ENCODE measurements at places on chromosomes 3 and 15.
A peak's percentile ranks its signal among the peaks of the same experiment; 100 is the strongest.

DNA sequence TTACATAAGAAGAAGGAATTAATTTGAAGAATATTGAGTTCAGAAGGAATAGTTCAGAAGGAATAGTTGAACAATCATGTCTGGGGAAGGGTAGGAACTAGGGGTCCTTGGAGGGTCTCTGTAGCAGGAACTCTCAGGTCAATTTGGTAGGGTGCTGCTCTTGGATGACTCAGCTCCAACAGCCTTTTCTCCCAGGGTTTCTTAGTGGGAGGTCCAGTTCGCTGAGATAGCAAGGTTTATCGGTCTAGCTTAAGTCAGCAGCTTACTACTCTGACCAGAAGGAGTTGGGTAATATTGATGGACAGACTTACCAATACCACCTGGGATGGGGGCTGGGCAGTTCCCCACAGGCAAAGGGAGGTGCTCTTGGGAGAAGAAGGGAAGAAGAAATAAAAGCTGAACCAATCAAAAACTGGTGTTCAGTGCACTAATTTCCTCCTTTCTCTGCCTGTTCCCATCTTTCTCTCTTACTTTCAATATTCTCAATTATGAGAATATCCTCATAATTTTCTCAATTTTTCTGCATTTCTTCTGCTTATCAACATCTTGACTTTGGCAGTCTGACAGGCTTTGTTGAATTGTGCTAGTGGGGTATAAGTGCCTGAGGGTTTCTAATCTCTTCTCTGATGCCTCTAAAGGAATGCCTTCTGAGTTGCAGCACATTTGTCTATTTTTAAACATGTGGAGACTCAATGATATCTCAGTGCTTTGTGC, 14.4 kb upstream of the MITF start:
- no peak for DNase-seq

- no peak for DNase-seq
Measured at GRCh38 chr3:71693641-71694040, 31.6 kb downstream of the EIF4E3 start.

- DNase-seq = no peak
Measured at GRCh38 chr3:195698325-195698646, 22.5 kb upstream of the MUC20 start.

DNA sequence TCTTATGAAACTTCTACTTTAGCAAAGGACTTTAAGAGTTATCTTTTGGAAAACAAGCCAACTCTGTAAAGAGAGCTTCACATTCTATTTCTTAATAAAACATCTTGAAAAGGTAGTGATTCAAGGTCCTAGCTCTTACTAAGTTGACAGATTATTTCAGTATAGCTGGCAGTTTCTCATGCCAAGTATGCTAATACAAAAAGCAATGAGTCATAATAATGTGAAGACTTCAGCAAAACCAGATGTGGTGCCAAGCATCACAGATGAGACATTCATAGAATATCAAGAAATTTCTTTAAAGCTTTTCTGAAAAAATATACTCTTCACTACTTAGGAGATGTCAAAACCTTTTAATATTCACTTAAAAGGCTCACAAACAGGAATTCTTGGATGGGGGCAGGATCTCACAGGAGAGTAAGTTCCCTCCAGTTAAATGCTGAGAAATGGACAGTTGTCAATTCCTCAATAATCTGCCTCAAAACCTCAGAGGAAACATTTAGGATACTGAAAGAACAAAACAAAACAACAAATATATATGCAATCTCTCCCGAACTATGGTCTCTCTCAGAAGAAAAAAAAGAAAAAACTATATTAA, 45.6 kb downstream of the DCBLD2 start:
- DNase-seq = no peak

DNA sequence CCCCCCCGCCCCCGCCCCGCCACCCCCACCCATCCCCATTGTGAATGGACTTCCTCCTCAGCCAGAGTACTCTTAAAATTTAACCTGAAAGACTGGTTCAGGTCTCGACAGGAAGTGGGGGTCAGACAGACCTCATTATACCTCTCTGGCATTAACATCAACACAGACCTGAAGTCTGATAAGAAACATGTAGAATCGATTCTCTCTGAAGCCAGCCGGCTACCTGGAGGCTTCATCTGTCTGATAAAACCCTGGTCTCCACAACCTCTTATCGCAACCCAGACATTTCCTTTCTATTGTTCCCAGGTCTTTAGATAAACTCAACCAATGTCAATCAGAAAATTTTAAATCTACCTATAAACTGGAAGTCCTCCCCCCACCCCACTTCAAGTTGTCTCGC, 42.6 kb downstream of the SLCO2A1 start:
- DNase-seq = no peak

- DNase-seq = no peak
Measured at GRCh38 chr3:27080258-27080525, 289.0 kb downstream of the NEK10 start.

DNA sequence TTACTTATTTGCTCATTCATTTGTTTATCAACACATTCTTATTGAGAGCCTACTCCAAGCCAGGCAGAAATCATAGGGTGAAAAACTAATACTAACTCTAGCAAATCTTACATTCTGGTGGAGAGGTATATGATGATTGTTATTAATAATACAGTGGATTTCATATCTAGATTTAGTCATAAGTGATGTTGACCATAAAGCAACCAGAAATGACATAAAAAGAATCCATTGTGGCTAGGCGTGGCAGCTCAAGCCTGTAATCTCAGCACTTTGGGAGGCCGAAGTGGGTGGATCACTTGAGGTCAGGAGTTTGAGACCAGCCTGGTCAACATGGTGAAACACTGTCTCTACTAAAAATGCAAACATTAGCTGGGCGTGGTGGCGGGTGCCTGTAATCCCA, 26.2 kb upstream of the IL20RB start:
- no peak for DNase-seq

GRCh38 chr15:73935547-73935946, 9.3 kb downstream of the LOXL1 start:
- no peak for DNase-seq

DNA sequence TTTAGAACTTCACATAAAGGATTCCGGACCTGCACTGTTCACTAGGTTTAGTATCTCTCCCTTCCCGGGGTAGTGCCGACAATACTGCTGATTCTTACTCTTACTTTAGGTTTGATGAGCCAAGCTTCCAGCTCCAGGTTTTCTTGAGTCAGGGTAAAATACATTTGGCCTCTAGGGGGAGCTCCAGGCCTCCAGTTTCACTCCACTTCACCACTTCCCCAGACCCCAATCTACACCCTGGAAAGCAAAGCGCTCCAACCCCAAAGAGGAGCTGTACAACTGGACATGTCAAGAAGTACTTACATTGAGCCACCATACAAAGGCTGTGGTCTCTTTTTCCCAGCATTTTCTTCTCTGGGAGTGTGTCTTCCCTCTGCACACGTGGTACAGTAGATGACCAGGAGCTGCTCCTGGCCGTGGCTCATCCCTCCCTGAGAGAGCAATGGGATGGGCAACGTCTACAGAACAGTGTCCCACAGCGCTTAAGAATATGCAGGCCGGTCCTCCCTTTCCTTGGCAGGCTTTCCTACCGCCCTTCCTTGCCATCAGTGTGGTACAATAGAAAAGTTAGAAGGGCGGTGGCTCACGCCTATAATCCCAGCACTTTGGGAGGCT, 93.9 kb upstream of the CCDC80 start:
- DNase-seq = peak; percentile 77

DNA sequence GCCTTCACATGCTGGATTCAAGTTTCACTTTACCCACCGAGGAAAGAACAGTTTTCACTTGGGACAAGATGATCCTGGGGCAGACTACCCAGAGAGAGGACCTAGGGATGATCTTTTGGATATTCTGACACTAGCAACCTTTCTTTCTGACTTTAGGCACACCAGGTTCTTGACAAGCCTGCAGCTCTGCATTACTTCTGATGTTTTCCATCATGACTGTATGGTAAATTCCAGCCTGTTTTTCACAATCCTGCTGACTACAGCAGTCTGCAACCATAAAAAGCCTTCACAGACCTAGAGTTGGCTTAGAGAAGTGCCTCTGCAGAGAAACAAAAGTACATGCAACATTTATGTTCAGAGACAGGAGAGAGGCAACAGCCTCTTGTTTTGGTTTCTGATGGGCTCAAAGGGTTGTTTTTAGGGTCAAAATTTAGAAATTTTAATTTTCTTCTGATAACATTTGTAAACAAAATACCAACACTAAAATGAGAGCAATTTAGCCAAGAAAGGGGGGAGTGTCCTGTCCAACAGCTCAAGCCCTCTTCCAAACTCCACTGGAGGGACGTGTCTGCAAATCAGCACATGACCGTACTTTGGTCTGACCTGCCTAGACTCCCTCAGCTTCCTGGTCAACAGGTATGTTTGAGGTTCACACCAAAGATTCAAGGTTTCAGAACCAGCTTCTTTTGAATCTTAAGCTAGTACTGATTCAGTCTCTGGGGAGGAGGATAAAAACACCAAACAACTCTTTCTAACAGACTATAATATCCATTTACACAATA, 799 bp downstream of the ABI3BP start:
- no peak for DNase-seq

GRCh38 chr15:31089368-31090047, 12.0 kb downstream of the TRPM1 start:
- no peak for DNase-seq

DNA sequence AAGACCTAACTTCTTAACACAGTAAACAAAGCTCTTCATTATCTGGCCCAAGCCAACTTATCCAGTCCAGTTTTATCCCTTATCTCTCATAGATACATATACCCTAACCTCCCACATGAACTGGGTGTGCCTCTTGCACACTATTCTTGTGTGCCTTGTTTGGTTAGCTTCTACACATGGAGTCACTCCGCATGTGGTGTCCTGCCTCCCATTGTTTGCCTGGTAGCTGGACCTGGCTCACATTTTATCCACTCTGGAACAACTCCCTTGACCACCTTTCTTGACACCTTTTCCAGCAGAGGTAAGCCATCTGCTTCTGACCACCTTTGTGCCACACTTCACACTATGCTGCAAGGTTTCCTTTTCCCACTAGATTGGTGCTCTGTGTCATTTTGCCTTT, 15.2 kb downstream of the TIPARP start:
- no peak for DNase-seq

GRCh38 chr15:65638681-65639089, 16.9 kb downstream of the SLC24A1 start:
- peak; percentile 35 for DNase-seq

DNA sequence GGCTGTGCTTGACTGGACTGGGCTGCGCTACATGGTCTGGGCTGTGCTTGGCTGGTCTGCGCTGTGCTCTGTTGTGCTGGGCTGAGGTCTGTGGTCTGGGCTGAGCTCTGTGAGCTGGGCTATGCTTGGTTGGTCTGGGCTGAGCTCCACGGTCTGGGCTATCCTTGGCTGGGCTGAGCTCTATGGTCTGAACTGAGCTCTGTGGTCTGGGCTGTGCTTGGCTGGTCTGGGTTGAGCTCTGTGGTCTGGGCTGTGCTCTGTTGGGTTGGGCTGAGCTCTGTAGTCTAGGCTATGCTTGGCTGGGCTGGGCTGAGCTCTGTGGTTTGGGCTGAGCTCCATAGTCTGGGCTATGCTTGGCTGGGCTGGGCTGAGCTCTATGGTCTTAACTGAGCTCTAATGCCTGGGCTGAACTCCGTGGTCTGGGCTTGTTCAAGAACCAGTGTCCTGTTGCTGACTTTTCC, 92.0 kb downstream of the PLXNA1 start:
- no peak for DNase-seq

- DNase-seq = no peak
Measured at GRCh38 chr3:172814738-172815137, 64.2 kb downstream of the ECT2 start.

- DNase-seq = no peak
Measured at GRCh38 chr3:190165253-190165652, 44.6 kb upstream of the P3H2 start.

GRCh38 chr3:105077060-105077822, 289.5 kb upstream of the ALCAM start:
- no peak for DNase-seq

DNA sequence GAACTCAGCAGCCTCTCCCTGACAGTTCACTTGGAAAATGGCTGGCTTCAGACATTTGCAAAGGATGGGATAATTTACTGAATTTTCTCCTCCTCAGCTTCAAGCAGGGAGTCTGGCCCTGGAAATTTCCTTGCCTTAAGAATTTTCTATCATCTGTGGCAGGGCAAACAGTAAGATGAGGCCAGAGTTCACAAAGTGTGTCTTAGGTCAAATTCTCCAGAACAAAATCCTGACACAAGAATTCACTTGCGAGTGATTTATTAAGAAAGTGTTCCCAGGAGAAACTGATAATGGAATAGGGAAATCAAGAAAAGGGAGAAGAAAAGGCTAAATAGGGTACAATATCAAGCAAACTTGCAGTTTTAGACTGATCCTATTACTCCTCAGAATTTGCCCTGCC, 55.3 kb downstream of the SNTN start:
- DNase-seq = no peak

DNA sequence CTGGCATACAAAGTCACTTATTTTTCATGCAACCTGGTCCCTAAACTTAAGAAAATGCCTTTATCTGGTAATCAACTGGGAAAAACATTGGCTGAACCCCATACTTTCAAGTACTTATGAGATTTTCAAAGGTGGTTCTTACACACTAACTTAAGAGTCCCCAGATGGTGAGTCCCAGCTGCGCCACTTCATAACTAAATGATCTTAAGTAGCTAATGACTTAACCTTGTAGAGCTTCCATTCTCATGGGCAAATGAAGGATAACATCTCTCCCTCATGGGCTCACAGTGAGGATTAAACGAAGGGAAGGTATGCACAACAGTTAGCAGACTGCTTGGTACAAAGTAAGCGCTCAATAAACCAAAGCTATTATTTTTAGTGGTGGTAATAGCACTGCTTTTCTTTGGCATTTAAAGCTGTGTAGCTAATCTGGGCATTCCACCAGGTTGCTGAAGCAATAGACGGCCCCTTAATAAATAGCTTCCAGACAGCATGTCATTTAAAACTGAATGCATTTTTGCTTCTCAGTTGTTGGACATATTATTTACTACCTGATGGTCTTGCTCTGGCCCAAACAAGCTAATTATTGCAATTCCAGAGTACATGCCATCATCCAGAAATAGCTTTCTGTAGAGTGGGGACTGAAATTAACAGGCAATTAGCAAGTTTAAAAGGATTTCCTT, 55.4 kb downstream of the LIPC start:
- DNase-seq = no peak

GRCh38 chr15:100836501-100836900, 43.1 kb upstream of the ALDH1A3 start:
- no peak for DNase-seq

GRCh38 chr15:58115692-58116091, 22.5 kb upstream of the AQP9 start:
- no peak for DNase-seq

DNA sequence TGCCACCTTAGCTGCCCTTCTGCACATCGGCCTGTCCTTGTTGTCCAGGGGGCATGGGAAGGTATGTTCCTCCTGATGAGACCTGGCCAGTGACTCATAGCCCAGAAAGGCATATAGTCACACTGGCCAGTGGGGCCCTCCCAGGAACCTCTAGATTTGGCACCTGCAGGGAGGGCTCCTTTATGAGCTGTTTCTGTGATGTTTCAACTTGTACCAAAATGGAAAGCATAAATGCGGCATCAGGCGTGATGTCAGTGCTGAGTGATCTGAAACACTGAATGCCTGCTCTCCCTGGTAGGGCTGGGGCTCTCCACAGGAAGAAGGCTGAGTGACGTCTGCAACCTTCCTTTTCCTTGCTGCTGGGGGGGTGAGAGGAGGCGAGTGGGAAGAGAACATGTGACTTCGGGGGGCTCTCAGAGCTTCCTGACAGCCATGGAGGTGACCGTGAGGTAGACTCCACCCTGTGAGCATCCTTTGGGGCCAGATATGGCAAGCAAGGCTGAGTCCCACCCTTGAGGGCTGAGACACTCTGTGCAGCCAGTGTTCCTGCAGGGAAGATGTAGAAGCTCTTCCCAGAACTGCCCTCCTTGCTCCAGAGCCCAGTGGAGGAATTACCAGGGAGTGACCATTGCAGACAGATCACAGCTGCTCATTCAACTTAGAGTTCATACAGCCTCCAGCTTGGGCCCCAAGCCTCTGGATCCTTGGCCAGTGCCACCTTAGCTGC, 37.1 kb upstream of the APEH start:
- DNase-seq = no peak
